ENCODE measurements at places on chromosomes 4 and X.
A peak's percentile ranks its signal among the peaks of the same experiment; 100 is the strongest.

DNA sequence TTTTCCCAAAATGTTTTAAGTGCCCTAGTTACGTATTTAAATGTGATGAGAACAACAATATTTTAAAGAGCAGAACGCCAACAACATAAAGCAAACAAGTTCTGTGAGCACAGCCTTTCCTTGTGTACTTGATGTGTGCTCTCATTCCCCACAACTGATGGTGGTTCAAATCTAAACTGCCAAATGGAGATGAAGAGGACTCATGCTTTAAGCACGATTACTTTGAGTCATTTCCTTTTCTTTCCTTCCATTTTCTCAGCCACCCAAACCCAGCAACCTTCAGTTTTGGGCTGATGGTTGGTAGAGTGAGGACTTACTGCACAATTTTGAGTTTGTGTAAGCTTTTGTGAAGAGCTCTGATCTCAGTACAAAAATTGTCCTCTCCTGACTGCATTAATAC lies 1.7 kb downstream of the NSD2 start:
- H3K4me3 ChIP-seq = peak overlapping the region; percentile 97
- peaks cover 19% of the 10 kb centered on the region for H3K4me1 ChIP-seq
- DNase-seq = no peak
- H3K27ac ChIP-seq = peak overlapping the region; percentile 95
- H3K27me3 ChIP-seq = no peaks in the 10 kb centered on the region

GRCh38 chrX:19152762-19153161 lies 30.5 kb upstream of the ADGRG2 start:
- H3K4me1 ChIP-seq = no peaks in the 10 kb centered on the region
- no peak overlapping the region for H3K27ac ChIP-seq
- H3K27me3 ChIP-seq = no peaks in the 10 kb centered on the region
- no peak for DNase-seq

GRCh38 chrX:113392355-113392754 lies 551.7 kb upstream of the AMOT start:
- no peaks in the 10 kb centered on the region for H3K36me3 ChIP-seq
- no peak overlapping the region for H3K27ac ChIP-seq
- no peak overlapping the region for H3K4me3 ChIP-seq
- H3K4me1 ChIP-seq = no peaks in the 10 kb centered on the region
- peak; percentile 60 for DNase-seq

DNA sequence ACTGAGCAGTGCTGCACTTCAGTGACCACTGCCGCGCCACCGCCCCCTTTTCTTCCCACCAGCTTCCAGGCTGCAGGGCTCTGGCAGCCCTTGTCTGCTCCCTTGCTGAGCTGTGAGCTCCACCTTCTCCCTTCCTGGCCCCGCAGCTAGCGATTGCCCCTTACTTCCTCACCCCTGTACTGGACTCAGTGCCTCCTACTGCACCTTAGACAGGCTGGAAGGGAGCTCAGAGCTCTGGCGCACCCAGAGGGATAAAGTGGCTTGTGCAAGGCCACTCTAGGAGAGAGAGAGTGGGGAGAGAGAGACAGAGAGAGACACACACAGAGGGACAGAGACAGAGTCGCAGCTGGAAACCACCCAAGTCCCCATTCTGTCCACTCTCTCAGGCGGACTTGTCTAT lies 6.0 kb downstream of the RASL11B start:
- H3K27me3 ChIP-seq = peaks cover 7% of the 10 kb centered on the region
- no peaks in the 10 kb centered on the region for H3K4me1 ChIP-seq
- DNase-seq = no peak
- H3K36me3 ChIP-seq = no peaks in the 10 kb centered on the region
- H3K4me3 ChIP-seq = no peak overlapping the region

- no peaks in the 10 kb centered on the region for H3K4me1 ChIP-seq
- H3K27me3 ChIP-seq = no peaks in the 10 kb centered on the region
- DNase-seq = no peak
Observed at GRCh38 chr4:184940500-184940899, 77.8 kb upstream of the HELT start.

DNA sequence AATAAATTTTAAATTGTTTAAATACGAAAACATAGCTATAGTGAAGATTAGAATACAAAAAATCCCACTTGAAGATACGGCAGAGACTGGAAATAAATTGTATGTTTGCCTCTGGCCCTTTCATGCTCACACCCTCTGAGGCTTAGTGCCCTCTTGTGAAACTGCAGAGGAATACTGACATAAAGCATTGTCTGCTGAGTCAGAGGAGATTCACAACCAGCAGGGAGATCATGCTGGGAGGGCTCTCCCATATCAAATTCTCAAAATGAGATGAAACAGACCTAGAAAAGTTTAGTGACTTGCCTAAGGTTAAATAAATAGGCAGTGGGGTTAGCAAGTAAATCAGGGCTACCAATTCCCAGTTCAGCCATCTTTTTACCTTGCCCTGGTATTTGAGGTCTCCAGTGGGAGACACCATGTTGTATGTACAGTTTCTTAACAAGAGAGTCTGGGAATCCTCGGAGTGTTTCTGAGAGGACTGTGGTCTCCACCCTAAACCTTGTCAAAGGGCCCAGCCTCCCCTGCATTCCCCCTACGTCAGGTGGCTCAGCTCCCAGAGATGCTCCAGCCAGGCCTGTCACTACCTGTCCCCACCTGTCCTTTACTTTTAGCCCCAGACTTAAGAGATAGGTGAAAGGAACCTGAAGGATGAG lies 581.4 kb upstream of the DIPK2B start:
- H3K4me1 ChIP-seq = no peaks in the 10 kb centered on the region
- H3K27ac ChIP-seq = no peak overlapping the region
- H3K27me3 ChIP-seq = no peaks in the 10 kb centered on the region
- no peaks in the 10 kb centered on the region for H3K36me3 ChIP-seq
- DNase-seq = no peak
- H3K4me3 ChIP-seq = no peak overlapping the region

GRCh38 chr4:77268108-77268507 lies 111.1 kb downstream of the CCNG2 start:
- DNase-seq = no peak
- no peak overlapping the region for H3K4me3 ChIP-seq
- no peaks in the 10 kb centered on the region for H3K27me3 ChIP-seq
